ENCODE measurements at places on chromosomes 6 and 20.

DNA sequence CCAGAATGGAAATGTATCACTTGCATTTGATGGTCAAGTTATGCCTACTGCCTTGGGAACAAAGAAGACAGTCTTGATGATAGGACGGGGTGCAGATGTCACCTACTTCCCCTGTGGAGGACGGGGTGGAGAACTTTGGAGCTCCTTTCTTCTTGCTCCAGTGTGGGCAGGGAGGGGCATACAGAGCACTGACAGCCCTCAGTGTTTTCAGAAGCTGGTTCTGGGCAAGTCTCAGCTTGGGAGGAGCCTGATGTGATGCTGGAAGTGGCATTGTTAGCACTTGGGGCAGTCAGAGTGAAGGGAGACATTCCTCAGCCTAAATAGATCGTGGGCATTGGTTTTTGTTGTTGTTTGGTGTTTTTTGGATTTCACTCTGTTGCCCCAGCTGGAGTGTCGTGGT is 59.7 kb downstream of the SYNJ2 start:
- DNase-seq = no peak

GRCh38 chr6:13660893-13661292 is 45.8 kb downstream of the NOL7 start:
- no peak for DNase-seq

GRCh38 chr6:156889986-156890385 is 112.8 kb downstream of the ARID1B start:
- DNase-seq = no peak

DNA sequence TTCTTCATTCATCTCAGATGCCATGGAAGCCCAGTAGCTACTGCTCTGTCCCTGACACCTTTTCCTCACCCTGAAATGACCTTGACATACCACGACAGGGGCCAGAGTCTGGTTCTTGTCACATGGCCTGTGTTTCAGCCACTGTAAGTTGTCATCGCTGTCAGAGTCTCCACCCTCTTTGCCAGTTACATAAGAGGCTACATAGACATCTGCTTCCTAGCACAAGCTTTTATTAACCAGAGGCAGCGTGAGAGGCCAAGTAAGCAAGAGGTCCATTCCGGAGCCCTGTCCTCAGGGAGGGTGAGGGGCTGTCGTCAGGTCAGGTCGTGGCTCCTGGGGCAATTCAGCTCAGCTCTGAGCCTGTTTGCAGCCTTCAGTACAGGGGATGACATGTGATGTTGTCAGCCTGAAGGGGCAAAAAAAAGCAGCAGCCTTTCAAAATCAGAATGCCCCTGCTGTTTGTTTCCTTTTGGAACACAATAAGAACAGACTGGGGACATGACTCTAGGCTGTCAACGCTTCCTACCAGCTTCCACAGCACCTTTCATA is 146.3 kb downstream of the MTFR2 start:
- DNase-seq = no peak

DNA sequence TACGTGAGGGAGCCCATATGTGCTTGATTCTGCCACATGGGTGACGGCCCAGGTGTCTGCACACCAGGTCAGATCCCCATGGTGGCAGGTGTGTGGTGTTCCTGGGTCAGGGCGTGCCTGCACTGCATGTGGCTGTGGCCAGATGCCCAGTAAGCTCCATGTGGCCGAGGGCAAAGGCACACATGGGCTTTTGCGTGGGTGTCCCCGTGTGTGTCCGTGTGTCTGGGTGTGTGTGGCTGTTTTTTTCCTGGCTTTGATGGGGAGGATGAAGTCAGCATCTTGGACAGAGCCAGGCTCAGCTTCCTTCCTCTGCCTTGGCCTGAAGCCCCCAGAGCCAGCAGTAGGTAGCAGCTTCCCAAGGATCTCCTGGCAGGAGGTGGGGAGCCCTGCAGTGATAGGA is 1.5 kb upstream of the TNXB start:
- no peak for DNase-seq
